Activated T-helper 1 cell treated with anti-CD3 and anti-CD28 coated beads, Interleukin-12 subunit alpha, Interleukin-12 subunit beta, Interleukin-2, Interleukin-4 antibody, amounts not matched to agents 30 ng/mL and 10 ng/mL and 1 ng/mL, durations not matched to agents 14 hours and 24 hours and 36 hours (primary cell): ENCODE measurements at places on chromosomes 4 and X.

DNA sequence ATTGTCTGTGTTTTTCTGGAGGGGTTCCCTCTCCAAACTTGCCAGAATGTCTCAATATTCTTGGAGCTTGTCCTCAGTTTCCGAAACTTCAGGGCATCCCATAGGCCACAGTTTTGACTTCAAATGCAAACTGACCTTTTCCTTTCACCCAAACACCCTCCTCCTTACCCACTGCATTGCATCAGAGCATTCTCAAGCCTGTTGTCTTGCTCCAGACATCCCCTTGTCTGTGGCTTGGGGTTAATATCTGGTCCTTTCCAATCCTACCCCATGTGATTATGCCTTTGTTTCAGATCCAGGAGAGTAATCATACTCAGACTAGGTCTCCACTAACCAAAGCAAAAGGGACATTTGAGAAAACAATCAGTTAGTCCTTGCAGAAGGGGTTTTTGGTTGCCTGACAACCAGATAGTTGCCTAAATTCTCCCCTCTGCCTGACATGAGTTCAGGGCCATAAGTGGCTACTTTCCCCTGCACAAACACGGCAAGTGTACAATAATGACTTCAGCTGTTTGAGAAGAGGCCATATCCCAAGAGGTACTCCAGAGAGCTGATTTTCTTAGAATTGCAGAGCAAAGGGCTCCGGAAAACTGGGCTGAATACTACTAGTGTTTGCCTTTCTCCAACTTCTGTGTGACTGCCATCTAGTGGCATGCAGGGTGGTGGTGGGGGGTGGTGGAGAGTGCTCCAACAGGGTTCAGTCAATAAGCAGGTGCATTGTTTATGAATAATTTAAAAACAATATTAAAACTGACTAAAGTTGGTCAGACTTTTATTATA, 130.2 kb downstream of the CHRDL1 start:
- no peak for DNase-seq

DNA sequence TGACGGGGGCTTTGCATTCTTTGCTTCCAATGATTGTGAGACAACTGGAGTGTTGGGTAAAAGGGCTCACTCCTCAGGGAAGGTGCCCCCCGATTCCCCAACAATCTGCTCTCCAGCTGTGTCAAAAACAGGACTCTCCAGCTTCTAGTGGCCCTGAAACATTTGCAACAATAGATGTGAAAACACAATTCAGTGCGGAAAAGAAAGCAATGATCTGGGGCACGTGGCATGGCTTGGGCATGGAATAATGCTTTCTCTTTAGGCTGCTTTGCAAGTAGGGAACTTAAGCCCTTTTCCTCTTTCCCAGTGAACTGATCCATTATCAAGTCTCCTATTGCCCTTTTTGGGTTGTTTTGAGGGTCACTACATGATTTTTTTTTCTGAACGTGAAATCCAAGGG, 239.9 kb downstream of the C4orf33 start:
- DNase-seq: no peak

- DNase-seq: no peak
Observed at GRCh38 chr4:72505314-72505744, 63.7 kb downstream of the ADAMTS3 start.

DNA sequence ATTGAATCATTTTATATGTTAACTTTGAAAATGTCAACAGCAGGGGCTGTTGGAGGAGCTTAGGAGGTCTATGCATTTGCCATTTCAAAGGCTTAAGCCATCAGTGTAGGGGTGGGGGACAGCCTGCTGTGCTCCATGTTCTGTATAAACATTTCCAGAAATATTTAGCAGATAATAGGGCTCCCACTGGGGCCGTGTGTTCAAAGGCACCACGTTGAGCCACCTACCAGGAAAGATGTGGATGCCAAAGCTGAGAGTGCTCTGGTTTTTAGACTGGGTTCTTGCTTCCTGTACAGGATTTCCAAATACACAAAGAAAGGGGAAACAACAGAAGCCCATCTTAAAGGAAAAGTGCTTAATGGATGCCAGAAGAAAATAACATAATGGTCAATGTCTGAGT, 219.5 kb downstream of the CENPC start:
- DNase-seq: no peak

DNA sequence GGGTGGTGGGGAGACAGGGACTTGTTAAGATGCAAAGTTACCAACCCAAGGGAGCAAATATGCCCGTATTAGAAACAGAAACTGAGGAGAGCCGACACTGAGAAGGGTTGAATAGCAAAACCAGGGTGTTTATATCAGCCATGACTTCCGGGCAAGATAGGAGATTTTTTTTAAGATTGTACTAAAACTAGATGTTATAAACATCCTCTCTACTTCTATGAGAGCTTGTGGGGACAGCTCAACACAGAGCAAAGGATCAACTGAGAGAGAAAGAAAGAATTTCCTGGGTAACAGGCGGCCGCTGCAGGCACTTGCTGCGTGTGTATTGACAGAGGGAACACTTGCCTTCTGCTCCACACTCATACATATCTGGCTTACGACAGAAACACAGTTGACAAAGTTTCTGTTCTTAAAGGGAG, 49.1 kb upstream of the FBXW7 start:
- DNase-seq: no peak

DNA sequence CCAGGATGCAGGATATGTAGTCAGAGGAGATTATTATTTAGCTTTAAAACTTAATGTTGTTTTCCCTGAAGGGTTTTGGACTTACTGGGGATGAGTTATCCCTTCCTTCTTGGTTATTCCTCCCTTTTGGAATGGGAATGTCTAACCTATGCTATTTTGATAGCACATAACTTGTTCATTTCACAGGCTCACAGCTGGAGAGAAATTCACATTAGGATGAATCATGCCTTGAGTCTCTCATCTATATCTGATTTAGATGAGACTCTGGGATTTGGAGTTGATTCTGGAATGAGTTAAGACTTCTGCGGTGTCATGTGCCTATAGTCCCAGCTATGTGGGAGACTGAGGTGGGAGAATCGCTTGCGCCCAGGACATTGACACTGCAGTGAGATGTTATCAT, 81.1 kb downstream of the ATP11C start:
- no peak for DNase-seq
